ENCODE measurements at places on chromosomes 11 and 22.

- H3K4me3 ChIP-seq, result no peak overlapping the region
- no peaks in the 10 kb centered on the region for H3K4me1 ChIP-seq
- H3K27ac ChIP-seq, result no peak overlapping the region
- no peak for DNase-seq
- no peaks in the 10 kb centered on the region for H3K27me3 ChIP-seq
- H3K36me3 ChIP-seq, result no peaks in the 10 kb centered on the region
Observed at GRCh38 chr22:35250156-35250555, 7.1 kb upstream of the HMGXB4 start.

DNA sequence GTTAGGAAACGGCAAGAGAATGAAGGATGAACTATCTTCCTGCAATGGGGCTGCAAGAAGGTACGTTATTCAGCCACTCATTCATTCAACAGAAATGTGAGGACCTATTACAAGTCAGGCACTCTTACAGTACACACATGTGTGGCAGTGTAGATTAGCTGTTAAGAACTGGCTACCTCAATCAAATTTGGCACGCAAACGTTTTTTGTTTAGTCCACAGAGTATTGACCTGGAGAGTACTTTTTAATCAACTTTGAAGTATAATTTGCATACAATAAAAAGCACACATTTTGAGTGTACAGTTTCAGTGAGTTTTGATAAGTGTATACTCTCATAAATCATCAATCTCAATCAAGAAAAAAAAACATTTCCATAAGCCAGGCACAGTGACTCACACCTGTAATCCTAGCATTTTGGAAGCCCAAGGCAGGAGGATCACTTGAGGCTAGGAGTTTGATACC, 24.2 kb downstream of the MRTFA start:
- no peak overlapping the region for H3K4me3 ChIP-seq
- H3K36me3 ChIP-seq, result no peaks in the 10 kb centered on the region
- DNase-seq, result no peak
- H3K27me3 ChIP-seq, result no peaks in the 10 kb centered on the region
- peaks cover 4% of the 10 kb centered on the region for H3K4me1 ChIP-seq

DNA sequence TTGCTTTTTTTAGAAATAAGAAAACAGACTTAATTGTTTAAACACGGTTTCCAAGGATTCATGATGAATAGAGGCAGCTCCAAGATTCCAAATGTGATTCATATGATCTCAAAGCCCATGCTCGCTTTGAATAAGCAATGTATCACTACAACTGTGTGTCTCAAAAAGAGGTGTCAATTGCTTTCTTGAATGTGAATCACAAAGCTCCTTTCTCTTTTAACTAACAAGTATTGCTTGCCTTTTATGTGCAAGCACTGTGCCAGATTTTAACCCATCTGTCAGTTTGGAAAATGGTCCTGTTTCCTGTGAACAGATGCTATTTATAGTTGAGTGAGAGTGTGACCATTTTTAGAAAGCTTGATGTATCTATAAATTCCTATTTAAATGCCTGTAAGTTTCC, 6.5 kb downstream of the OOSP1 start:
- no peaks in the 10 kb centered on the region for H3K36me3 ChIP-seq
- H3K4me1 ChIP-seq, result no peaks in the 10 kb centered on the region
- no peak for DNase-seq
- H3K27ac ChIP-seq, result no peak overlapping the region

GRCh38 chr22:21937041-21937820, 15.4 kb downstream of the PPM1F start:
- H3K4me1 ChIP-seq, result peaks cover 22% of the 10 kb centered on the region
- peak overlapping the region; percentile 63 for H3K27ac ChIP-seq
- DNase-seq, result no peak
- peaks cover 11% of the 10 kb centered on the region for H3K36me3 ChIP-seq
- H3K27me3 ChIP-seq, result no peaks in the 10 kb centered on the region

DNA sequence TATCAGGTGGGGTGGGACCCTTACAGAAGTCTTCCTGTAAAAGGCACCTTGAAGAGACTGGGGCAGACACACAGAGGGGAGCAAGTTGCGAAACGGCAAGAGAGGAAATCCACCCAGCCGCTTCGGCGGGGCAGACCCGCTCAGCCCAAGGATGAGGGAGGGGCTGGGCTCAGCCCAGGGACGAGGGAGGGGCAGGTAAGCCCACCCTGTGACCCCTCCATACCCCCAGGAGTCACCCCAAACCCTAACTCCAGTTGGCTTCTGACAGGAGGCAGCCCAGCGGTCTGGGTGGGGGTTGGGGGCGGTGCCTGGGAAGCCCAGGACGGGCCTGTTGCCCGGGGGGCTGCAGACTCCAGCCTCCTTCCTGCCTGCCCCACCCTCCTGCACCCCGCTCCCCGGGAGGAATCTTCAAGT, 965 bp downstream of the OSBPL5 start:
- no peaks in the 10 kb centered on the region for H3K27me3 ChIP-seq
- H3K4me3 ChIP-seq, result peak overlapping the region; percentile 32
- H3K27ac ChIP-seq, result no peak overlapping the region
- H3K4me1 ChIP-seq, result peaks cover 12% of the 10 kb centered on the region

- no peaks in the 10 kb centered on the region for H3K36me3 ChIP-seq
- no peak for DNase-seq
- no peaks in the 10 kb centered on the region for H3K4me1 ChIP-seq
- no peaks in the 10 kb centered on the region for H3K27me3 ChIP-seq
- no peak overlapping the region for H3K27ac ChIP-seq
Observed at GRCh38 chr11:20099527-20099926, 60.7 kb downstream of the DBX1 start.

DNA sequence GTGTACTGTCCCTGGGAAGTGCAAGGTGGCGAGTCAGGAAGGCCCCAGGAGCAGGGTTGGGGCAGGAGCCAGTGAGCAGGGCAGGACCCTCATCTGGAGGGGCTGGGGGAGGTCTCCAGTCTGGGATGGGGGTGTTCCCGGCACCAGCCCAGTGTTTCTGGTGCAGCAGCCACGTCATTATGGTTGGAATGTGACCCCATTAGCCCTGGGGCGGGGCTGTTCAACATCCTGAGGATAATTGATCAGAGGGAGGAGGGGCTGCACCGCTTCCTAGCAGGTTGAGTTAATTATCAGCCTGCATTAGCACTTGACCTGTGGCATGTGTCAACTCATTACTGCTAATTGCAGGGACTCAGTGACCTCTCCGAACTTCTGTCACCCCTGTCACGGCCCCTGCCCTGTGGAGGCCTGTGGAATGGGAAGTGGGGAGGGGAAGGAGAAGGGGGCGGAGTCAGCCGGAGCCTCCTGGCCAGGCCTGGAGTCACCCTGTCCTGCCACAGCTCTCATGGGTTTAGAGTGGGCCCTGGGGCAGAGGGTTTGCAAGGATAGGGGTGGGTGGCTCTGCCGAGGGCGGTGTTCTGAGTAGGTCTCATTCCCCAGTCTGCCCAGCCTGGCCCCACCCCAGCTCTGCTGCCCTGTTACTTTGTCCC, 52.8 kb upstream of the CCDC188 start:
- H3K27ac ChIP-seq, result no peak overlapping the region
- no peak for DNase-seq
- H3K36me3 ChIP-seq, result no peaks in the 10 kb centered on the region
- no peak overlapping the region for H3K4me3 ChIP-seq
- peaks cover 3% of the 10 kb centered on the region for H3K27me3 ChIP-seq
- H3K4me1 ChIP-seq, result peaks cover 29% of the 10 kb centered on the region

- no peaks in the 10 kb centered on the region for H3K27me3 ChIP-seq
- H3K36me3 ChIP-seq, result no peaks in the 10 kb centered on the region
Observed at GRCh38 chr22:47784367-47784983, 1022.0 kb downstream of the TBC1D22A start.

DNA sequence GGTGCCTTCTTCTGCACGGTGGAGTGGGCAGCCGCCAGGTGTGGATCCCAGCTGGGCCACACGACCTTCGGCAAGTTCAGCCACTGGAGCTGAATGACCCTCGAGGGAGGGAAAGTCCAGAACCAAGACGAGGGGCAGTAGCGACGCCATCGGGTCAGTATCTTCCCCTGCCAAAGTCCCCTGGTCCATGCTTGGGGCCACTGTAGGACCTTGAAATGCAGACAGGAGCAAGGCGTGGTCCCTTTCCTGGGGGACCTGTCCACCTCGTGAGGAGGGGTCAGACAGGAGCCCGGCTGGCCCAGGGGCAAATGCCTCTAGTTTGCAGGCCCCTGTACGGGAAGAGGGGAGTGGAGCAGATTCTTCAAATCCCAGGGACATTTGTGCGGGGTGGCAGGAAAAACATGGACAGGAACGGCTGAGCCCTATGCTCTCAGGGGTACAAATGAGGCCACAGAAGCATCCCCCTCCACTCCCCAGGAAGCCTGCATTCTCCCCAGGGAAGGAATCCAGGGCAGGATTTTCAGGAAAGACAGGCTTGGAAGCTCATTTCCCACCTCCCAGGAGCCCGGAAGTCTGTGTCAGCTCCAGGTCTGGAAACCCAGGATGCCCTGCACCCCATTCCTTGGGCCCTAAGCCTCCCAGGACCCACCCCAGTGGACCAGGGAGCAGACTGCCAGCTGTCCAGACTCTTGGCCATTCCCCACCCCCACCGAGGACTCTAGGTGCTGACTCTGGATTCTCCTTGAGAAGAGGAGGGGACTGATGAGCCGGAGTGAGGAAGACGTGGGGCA, 6.6 kb downstream of the SHANK2 start:
- H3K27me3 ChIP-seq, result peaks cover 11% of the 10 kb centered on the region
- H3K27ac ChIP-seq, result no peak overlapping the region
- no peaks in the 10 kb centered on the region for H3K4me1 ChIP-seq
- H3K36me3 ChIP-seq, result no peaks in the 10 kb centered on the region
- DNase-seq, result no peak
- no peak overlapping the region for H3K4me3 ChIP-seq

- no peaks in the 10 kb centered on the region for H3K27me3 ChIP-seq
- DNase-seq, result no peak
- H3K4me3 ChIP-seq, result no peak overlapping the region
- no peak overlapping the region for H3K27ac ChIP-seq
Observed at GRCh38 chr11:1742371-1742770, 8.0 kb downstream of the IFITM10 start.

GRCh38 chr11:124646148-124646547, 23.5 kb downstream of the TBRG1 start:
- no peaks in the 10 kb centered on the region for H3K27me3 ChIP-seq
- no peaks in the 10 kb centered on the region for H3K36me3 ChIP-seq
- H3K27ac ChIP-seq, result no peak overlapping the region
- peaks cover 4% of the 10 kb centered on the region for H3K4me1 ChIP-seq
- H3K4me3 ChIP-seq, result no peak overlapping the region
- no peak for DNase-seq

- no peak overlapping the region for H3K27ac ChIP-seq
- peak; percentile 47 for DNase-seq
- H3K4me3 ChIP-seq, result no peak overlapping the region
- H3K36me3 ChIP-seq, result peaks cover 47% of the 10 kb centered on the region
- peaks cover 45% of the 10 kb centered on the region for H3K4me1 ChIP-seq
- H3K27me3 ChIP-seq, result no peaks in the 10 kb centered on the region
Observed at GRCh38 chr11:71454470-71455113, 1.6 kb downstream of the NADSYN1 start.

DNA sequence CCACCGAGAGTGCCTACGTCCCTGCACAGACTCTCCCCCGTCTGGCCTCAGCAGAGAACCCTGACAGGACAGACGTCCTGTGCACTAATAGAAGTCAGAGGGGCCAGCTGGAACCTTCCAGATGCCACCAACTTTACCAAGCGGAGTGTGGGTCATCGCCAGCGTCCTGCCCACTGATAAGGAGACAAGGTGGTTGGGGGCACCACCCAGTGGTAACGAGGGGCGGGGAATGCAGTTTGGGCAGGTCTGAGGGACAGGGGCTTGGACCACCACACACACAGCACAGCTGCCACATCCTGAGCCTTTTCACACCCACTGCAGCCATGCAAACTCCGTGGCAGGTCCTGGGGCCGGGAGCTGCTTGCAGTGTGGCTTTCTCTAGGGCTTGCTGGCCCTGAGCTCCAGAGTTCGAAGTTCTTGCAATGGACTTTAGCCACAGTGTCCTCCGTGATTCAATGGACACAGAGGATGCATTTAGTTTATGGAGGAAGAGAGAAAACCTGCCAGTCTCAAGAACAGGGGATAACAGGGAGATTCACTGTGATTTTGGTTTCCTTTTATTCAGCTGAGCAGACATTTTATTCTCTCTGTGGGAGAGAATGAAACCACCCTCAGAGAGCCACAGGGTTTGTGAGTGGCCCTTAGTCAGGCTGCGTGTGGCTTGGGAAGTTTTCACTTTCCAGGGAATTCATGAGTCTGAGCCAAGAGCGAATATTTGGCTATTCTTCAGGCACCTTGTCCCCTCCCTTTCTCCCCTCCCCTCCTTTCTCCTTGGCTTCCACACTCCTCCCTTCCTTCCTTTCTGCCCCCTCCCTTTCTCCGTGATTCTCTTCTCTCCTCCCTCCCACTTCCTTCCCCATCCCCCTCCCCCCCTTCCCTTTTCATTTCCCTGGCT, 13.1 kb downstream of the MRGPRG start:
- H3K27me3 ChIP-seq, result no peaks in the 10 kb centered on the region
- H3K36me3 ChIP-seq, result no peaks in the 10 kb centered on the region
- H3K4me3 ChIP-seq, result no peak overlapping the region
- no peak for DNase-seq

DNA sequence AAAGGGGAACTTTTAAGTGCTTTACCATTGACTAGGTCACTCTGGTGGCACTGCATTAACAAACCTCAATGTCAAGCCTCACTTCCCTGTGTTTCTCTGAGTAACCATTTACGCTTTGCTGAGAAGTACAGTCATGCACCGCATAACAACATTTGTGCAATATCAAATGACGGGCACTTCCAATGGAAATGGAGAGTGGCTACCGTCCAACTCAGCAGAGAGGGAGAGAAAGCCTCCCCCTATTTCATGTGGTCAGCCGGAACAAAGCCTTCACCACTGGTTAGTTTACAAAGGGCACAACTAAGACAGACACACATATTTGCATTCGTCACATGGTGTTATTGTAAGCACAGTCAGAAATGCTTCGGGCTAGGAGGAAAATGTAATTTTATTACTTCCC, 117.3 kb downstream of the RASSF10 start:
- no peaks in the 10 kb centered on the region for H3K4me1 ChIP-seq
- no peak overlapping the region for H3K27ac ChIP-seq
- H3K4me3 ChIP-seq, result no peak overlapping the region

DNA sequence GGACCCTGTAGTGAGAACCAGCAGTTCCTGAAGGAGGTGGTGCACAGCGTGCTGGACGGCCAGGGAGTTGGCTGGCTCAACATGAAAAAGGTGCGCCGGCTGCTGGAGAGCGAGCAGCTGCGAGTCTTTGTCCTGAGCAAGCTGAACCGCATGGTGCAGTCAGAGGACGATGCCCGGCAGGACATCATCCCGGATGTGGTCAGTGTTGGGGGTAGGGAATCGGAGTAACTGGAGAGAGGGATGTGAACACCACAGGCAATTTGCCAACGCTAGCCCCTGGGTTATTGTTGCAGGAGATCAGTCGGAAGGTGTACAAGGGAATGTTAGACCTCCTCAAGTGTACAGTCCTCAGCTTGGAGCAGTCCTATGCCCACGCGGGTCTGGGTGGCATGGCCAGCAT, 19.9 kb downstream of the MADD start:
- no peaks in the 10 kb centered on the region for H3K27me3 ChIP-seq
- H3K36me3 ChIP-seq, result peaks cover 81% of the 10 kb centered on the region
- no peak for DNase-seq
- no peak overlapping the region for H3K27ac ChIP-seq

DNA sequence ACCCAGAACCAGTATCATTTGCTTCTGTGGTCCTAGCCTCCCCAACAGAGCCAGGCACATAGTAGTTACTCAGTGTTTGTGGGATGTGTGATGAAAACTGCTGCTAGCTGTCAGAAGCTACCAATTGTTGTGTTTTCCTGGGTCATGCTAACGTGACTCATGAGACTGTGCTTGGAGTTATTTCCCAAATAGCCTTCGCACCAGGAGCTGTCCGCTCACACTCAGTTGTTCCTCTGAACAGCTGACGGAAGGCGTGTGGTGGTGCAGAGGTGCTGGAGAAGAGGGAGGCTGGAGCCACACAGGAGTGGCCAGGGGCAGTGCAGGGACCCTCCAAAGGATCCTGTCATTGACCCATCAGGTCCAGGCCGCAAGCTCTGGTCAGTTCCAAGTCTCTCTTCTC, 53.9 kb upstream of the TBCEL start:
- H3K4me3 ChIP-seq, result no peak overlapping the region
- no peaks in the 10 kb centered on the region for H3K36me3 ChIP-seq
- H3K4me1 ChIP-seq, result no peaks in the 10 kb centered on the region
- no peak overlapping the region for H3K27ac ChIP-seq
- DNase-seq, result no peak
